Kidney (tissue), 22 donors: ENCODE measurements at places on chromosomes 6 and 20.

DNA sequence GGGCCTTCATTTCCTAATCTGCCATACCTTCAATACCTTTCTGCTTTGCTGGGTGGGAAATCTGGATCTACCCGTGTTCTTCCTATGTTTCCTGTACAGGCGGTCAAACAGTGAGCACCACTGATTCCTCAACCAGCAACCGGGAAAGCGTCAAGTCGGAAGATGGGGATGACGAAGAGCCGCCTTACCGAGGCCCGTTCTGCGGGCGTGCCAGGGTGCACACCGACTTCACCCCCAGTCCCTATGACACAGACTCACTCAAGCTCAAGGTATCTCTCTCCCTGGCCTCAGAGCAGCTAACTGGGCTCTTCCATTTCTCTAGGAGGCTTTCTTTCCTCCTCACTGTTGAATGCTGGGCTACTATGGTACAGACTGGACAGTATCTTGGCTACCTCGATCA is 190.1 kb downstream of the SASH1 start:
- DNase-seq: no peak

- DNase-seq: peak; percentile 30
Observed at GRCh38 chr6:150134280-150134920, 8.4 kb upstream of the PPP1R14C start.

- no peak for DNase-seq
Observed at GRCh38 chr6:10300071-10300470, 114.8 kb downstream of the TFAP2A start.

DNA sequence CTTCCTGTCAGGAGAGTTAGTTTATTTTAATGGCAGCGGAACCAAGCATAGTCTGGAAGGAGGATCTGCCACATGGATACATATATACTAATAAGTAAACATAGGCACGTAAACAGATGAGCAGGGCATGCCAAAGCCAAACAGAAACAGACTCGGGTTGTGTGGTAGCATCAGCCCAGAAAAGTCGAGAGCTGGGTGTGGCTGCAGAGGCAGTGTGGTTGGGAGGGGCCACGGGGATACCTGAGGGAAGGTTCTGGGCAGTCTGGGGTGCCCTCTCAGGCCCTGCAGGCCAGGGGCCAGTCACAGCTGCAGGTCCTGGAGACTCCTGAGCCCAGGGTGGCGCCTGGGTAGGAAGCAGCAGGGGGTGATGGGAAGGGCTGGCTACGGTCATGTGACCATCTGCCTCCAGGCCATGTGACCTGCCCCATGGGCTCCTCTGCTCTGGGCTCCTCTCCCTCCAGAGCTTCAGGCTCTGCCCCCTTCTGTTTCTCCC is 42.8 kb upstream of the MRPS10 start:
- no peak for DNase-seq

DNA sequence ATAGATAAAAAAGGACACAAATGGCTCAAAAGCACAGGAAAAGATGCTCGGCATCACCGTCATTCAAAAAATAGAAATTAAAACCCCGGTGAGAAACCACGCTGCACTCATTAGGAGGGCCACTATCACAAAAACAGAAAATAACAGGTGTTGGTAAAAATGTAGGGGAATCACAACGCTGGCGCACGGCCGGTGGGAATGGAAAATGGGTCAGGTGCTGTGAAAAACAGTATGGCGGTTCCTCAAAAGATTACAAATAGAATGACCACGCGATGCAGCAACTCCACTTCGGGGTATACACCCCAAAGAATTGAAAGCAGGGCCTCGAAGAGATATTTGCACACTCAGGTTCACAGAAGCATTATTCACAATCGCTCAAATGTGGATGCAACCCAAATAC is 28.3 kb downstream of the NPEPL1 start:
- no peak for DNase-seq

DNA sequence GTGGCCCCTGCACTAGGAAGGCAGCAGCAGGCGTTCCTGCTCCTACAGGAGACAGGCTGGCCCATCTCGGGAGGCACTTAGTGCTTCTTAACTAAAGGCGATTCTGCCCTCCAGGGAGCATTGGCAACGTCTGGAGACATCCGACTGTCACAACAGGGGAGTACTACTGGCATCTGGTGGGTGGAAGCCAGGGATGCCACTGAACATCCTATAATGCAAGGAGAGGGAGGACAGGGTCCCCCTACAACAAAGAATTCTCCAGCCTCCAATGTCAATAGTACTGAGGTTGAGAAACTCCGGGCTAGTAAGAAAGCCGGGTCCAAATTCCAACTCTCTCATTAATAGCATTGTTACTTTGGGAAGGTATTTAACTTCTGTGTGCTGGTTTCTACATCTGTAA is 119.4 kb upstream of the ARMC2 start:
- no peak for DNase-seq

- DNase-seq: peak; percentile 39
Observed at GRCh38 chr6:10659699-10660348, 34.6 kb downstream of the C6orf52 start.

DNA sequence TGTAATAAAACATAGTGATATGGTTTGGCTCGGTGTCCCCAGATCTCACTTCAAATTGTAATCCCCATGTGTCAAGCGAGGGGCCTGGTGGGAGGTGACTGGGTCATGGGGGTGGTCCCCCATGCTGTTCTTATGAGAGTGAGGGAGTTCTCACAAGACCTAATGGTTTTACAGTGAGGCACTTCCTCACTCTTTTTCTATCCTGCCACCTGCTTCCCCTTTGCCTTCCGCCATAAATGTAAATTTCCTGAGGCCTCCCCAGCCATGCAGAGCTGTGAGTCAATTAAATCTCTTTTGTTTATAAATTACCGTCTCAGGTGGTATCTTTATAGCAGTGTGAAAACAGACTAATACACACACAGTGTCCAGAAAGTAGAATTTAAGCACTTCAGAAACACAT is 78.5 kb downstream of the REPS1 start:
- DNase-seq: no peak

DNA sequence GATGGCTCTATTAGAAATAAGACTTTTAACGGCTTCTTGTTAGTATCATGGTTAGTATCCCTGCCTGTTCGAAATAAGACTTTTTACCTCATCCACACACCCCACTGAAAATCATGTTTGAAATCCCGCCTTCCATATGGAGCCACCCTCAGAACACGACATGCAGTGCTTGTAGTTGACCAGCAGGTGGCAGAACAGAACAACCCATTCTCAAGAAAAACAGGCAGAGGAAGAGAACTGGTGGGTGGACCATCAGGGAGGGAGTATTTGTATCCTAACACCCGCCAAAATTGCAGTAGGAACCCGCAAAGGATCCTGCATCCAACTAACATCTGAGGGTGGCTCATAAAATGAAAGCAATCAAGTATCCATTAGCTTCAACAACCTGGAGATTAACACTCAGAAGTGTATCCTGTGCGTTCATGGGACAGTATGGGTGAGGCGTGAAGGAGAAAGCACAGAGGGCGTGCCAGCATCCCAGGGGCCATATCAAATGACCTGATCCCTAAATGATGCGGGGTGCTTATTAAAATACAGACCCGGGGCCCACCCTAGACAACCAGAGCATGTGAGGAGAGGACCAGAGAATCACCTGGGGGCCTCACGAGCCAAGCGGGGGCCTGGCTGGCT is 89.6 kb upstream of the NHSL1 start:
- DNase-seq: peak; percentile 75

- DNase-seq: no peak
Observed at GRCh38 chr6:34540222-34540621, 15.9 kb downstream of the SPDEF start.

GRCh38 chr6:12012558-12013306 is 620 bp downstream of the HIVEP1 start:
- peak; percentile 95 for DNase-seq

GRCh38 chr20:62581806-62582205 is 60.5 kb upstream of the SLCO4A1 start:
- DNase-seq: no peak

GRCh38 chr6:94424692-94425091 is 1005.3 kb upstream of the EPHA7 start:
- no peak for DNase-seq

GRCh38 chr6:131469130-131469529 is 103.9 kb upstream of the ARG1 start:
- DNase-seq: no peak

GRCh38 chr6:137117581-137117980 is 55.9 kb downstream of the IL22RA2 start:
- DNase-seq: no peak

GRCh38 chr6:135159531-135159930 is 21.6 kb upstream of the MYB start:
- DNase-seq: no peak

DNA sequence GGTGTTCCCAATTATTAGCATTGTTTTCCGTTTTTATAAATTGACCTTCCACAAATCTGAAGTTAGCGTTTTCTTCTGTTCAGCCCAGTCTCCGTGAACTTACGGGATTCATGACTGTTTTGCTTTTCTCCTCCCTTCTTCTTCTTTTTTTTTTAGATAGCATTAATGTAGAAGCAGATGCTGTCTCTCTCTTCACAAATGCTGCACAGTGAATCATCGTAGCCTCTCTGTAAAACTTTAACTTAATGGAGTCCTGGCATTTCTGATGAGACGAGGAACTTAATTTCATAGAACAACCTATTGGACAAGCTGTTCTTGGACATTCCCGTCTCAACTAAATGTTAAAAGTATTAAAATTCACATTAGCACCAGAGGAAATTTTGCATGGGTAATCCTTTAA is 138.0 kb upstream of the EEF1E1 start:
- no peak for DNase-seq

DNA sequence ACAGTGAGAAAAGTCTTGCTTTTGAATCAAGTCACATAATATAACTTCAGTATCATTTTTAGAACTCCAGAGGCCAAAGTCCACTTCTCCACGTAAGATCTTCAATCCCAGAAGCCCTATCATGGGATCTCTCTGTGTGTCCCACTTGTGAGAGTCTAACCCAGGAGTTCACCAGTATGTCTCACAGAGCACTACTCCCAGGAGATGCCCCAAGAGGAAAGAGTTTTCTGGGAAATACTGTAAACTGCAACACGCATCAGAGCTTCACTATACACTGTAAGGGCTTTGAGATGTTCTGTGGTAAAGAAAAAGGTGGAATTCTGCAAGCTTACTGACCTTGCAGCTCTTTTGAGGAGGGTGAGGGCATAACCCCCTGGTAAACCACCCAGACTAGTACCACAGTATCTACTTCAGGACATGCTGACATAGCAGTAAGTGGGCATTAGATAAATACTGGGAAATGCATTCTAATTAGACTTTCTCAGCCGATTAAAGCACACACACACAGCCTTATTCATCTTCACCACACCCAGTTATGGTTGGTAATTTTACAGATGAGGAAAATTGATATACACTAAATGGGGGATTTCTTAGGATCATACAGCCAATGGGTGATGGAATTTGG is 12.3 kb downstream of the DCBLD1 start:
- DNase-seq: no peak
